Activated naive CD8-positive, alpha-beta T cell treated with anti-CD3 and anti-CD28 coated beads, Interleukin-2, amount 50 U/mL, for 16 hours (primary cell): ENCODE measurements at places on chromosomes 7 and 10.

DNA sequence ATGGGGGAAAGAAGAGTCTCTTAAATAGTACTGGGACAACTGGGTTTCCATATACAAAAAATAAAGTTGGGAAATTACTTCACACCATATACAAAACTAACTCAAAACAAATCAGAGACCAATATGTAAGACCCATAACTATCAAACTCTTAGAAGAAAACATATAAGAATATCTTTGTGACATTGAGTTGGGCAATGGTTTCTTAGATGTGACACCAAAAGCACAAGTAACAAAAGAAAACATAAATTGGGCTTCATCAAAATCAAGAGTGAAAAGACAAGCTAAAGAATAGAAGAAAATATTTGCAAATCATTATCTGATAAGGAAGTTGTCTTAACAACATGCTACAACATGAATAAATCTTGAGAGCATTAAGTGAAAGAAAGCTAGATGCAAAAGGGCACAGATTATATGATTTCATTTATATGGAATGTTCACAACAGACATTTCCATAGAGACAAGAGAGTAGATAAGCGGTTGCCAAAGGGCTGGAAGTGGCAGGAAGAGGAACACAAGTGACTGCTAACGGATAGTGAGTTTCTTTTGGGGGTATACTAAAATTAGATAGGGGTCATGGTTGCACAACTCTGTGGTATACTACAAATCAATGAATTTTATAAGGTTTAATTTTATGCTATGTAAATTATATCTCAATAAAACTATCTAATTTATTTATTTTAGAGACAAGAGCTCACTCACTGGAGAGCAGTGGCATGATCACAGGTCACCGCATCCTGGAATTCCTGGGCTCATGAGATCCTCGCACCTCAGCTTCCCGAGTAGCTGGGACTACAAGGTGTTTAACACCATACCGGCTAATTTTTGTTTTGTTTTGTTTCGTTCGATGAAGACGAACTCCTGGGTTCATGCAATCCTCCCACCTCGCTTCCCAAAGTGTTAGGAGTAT, 35.4 kb downstream of the JMJD1C start:
- DNase-seq, result no peak

DNA sequence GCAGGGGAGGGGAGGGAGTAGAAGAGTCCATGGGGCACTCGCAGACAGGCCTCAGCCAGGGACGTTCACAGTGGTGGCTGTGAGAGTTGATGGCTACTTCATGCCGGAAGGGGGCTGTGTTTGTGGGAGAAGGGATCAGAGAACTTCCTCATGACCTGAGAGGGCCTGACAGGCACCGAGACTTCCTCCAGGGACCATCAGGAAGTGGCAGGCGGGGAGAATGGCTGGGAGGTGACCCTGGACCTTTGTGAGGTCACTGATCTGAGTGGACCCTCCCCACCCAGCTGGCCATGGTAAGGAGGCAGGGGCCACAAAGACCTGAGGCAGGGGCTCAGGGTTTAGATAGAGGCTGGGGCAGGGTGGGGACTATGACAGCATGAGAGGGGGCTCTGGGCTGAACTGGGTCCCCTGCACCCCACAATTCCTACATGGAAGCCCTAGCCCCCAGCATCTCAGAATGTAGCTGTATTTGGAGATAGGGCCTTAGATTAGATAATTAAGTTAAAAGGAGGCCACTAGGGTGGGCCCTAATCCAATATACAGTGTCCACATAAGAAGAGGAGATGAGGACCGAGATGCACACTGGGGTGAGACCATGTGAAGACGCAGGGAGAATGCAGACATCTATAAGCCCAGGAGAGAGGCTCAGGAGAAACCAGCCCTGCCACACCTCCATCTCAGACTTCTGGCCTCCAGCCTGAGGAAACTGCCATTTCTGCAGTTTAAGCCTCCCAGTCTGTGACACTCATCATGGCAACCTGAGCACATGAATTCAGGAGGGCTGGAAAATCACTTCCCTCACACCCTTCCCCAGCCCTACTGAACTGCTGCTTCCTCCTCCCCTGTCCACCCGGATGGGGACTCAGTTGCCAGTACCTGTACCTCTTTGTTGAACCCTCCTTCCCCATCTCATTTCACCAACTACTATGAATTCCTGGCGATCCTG, 273.9 kb upstream of the ZNF32 start:
- no peak for DNase-seq

DNA sequence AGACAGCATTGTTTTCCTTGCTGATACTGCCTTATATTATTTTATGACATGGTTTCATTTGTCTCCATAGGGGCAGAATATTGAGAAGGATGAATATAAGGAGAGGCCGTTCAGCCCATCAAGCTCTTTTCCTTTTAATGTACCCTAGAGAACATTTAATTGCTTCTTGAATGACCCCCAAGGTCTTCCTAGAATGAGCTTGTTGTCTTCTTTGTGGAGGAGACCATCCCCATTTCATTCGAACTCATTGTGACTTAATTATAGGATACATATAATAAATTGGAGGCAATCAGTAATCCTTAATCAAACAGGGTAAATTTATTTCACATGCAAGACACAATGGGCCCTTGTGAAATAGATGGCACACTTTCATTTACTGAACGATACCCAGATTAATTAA, 231.3 kb downstream of the MDFIC start:
- DNase-seq, result no peak

DNA sequence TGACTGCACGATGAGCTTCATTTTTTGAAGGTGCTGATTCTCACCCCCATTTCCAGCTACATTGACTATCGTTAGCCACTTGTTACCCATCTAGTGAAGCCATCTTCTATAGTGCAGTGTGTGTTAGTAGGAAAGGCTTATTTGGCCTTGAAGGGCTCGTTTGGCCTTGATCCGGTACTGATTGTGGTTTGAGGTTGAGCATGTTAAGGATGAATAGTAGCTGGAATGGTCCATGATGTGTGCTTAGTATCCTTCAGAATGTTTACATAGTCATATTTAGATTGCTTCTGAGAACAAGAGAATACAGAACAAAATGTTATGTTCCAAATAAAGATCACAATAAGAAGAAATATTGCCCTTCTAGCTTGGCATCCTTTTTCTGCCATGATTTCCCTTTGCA, 591.5 kb downstream of the AUTS2 start:
- DNase-seq, result no peak

GRCh38 chr7:42344198-42344755, 107.3 kb upstream of the GLI3 start:
- DNase-seq, result no peak

- DNase-seq, result no peak
Measured at GRCh38 chr10:87842776-87843497, 20.4 kb downstream of the KLLN start.

DNA sequence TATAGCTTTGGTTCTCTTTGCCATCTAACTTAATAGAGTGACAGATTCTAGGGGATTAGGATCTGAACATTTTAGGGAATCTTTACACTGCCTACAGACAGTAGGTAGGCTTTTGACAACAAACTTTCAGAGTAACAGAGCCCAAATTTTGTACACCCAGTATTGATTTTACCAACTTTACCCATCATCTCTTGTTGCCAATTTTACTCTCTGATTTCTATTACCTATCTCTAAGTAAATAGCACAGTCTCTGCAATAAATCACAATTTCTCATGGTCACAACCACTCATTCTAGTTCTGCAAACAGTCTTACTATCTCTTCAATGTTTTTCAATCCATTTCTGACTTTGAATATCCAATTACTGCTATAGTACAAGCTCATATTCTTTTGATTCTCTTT, 1097.6 kb upstream of the PHF14 start:
- no peak for DNase-seq

GRCh38 chr7:3482147-3482921, 181.3 kb downstream of the SDK1 start:
- DNase-seq, result no peak

- DNase-seq, result no peak
Measured at GRCh38 chr7:22827563-22827962, 4.9 kb upstream of the TOMM7 start.

- no peak for DNase-seq
Measured at GRCh38 chr7:23235813-23236221, 10.8 kb upstream of the GPNMB start.
